COLO829 (cell line): ENCODE measurements at places on chromosomes 11 and 22.

DNA sequence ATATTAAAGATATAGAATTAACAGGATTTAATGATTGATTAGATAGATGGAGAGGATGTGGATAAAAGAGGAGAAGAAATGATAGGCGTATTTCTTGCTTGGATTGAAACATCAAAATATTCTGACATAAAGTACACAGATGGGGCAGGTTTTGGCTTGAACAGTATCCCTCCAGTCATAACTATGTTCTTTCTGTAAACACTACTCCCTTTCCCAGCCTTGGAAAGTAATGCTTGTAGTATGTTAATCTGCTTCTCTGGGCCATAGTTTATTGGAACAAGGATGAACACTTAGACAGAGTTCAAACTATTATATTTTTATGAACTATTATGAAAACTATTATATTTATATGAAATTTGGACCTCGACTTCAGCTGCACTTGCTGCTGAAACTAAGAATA, 419.2 kb downstream of the AASDHPPT start:
- DNase-seq: no peak

DNA sequence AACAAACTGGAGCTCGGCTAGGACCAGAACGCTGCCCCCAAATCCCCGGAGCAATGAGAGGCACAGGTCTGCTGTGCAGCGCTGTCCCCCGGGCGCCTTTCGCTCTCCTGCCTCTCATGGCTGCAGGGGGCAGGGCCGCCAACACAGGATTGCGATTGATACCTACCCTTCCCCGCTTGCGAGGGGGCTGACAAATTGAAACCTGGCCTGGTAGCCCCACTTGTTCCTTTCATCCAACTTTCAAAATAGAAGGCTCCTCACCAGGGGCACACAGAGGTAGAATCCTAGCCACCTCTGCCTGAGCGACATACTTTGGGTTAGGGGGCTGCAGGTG, 642 bp upstream of the CASTOR1 start:
- DNase-seq: no peak

- DNase-seq: no peak
Measured at GRCh38 chr11:12088047-12088481, 22.3 kb upstream of the MICAL2 start.

- no peak for DNase-seq
Measured at GRCh38 chr11:20249378-20249777, 89.1 kb upstream of the DBX1 start.
